ENCODE measurements at places on chromosomes 16 and 17.

GRCh38 chr17:77308861-77309726 is 168.3 kb downstream of the SEC14L1 start:
- DNase-seq: no peak

GRCh38 chr17:78498848-78499247 is 78.3 kb downstream of the DNAH17 start:
- no peak for DNase-seq

GRCh38 chr16:67663151-67663876 is 2.6 kb downstream of the PARD6A start:
- no peak for DNase-seq

DNA sequence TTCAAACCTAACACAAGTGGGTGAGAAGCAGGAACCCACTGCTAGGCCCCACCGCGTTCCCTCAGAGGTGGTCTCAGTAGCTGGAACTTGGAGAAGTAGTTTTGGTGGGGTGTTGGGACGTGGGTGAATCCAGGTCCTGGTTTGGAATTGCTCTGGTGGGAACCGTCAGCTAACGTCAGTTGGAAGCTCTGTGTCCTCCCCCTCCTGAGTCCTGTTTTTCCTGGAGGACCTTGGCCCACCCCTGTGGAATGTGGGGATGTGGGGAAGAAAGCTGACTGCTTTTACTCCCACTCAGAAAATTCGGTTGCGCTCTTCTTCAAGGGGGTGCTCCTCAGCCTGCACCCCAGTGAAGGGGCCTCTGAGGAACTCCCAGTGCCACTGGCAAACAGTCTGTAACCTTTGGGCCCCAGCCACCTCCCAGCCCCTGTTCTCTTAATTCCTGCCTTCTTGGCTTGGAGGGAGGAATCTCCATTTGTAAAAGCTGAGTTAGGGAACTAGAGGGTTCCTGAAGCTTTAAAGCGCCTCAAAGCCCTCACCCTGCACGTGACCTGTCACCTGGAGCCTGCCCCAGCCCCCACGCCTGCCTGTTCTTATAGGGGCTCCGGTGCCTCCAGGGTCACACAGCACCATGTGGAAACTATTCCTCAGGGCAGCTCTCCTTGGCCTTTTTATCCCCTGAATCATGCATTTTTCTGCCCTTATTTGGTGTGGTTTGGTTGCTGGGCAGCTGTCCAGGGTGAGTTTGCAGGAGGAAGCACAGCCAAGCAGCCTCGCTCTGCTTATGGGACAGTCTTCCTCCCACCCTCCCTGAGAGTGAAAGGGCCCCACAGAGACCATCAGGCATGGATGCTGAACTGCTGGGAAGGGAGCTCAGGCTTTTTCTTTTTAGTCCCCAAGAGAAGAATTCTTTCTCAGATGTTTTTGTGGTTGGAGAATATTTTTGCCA is 16.2 kb upstream of the NAGLU start:
- DNase-seq: peak; percentile 99

GRCh38 chr17:75738218-75738802 is 17.1 kb downstream of the ITGB4 start:
- DNase-seq: no peak

- no peak for DNase-seq
These were observed 4.7 kb upstream of the EIF1 start for GRCh38 chr17:41684035-41684434.
